Activated CD4-positive, alpha-beta T cell treated with anti-CD3 and anti-CD28 coated beads for 4 hours (primary cell): ENCODE measurements at places on chromosomes 7 and 10.

- no peak for DNase-seq
Observed at GRCh38 chr7:5381071-5381772, 42.4 kb downstream of the TNRC18 start.

DNA sequence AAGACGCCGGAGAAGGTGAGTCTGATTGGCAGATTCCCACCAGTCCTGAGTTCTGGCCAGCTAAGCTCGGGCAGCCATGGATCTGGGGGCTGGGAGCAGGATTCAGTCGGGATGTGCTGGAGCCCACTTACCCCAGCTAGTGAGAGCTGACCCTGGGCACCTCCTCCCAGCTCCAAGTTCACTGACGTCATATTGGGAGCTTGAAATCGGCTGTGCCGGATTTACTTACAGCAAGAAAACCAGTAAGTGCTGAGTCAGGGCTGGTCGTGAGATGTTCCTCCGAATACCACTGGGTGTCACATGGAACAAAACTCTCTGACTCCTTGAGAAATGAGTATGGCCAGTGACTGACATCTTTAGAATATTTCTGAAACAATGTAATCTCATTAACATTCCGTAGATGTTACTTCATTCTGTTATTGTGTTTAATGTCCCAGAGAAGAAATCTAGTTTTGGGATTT is 621.2 kb downstream of the SDK1 start:
- DNase-seq, result no peak

GRCh38 chr10:60878224-60878623 is 65.8 kb downstream of the RHOBTB1 start:
- no peak for DNase-seq

GRCh38 chr7:24778543-24779282 is 21.4 kb upstream of the GSDME start:
- DNase-seq, result no peak

GRCh38 chr7:75739796-75740672 is 1.3 kb upstream of the HIP1 start:
- DNase-seq, result no peak

GRCh38 chr10:77907900-77908717 is 18.4 kb downstream of the DLG5 start:
- DNase-seq, result no peak

GRCh38 chr10:23291551-23292334 is 52.9 kb downstream of the C10orf67 start:
- no peak for DNase-seq

DNA sequence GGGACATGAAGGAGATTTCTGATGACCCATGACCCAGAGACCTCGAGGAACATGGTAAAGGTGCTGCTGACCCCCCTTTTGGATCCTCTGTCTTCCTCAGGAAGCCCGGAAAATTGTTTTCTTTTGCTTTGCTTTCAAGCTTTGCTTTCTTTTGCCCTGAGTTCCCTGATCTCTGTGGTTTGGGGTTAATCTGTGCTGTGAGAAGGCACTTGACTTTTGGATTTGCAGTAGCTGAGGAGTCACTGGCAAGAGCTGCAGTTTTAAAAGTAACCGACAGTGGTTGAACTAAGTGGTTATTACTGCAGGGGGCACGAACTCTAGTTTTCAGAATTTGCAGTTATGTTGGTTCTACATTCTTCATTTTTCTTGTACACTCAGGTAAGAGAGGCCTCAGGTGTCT is 53.0 kb downstream of the PDZD8 start:
- no peak for DNase-seq

DNA sequence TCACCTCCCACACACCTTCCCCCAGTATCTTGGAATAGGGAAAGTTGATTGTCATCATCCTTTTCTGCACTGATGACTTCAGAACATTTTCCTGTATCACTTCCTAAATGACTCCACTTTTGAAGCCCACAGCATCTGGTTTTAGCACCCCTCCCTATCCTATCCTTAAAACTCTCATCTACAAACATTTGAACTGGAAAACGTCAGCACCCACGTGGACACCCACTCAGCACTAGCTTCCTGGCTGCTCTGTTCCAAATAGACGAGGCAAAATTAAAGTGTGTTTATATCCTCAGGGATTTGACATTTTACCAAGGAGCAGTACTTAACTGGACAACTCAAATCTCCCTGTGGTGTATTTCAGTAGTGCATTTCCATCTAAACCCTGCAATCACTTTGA is 73.9 kb downstream of the REEP3 start:
- no peak for DNase-seq

DNA sequence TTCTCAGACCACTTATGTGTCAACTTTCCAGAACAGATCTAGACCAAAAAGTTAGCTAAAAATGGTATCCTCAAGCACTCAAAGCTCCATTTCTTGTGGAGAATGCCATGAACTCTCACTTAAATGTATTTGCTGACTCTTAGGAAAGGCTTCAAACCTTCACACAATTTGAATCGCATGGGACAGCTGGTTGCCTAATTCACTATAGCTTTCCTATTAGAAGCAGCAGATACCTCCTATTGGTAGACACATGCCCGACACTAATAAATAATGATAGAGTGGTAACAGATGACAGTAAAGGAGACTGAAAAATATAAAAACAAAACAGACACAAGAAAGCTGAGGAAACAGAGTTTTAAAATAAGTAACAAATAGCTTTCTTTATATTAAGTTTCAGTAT is 818.5 kb downstream of the XPNPEP1 start:
- no peak for DNase-seq

GRCh38 chr10:125641398-125641797 is 41.6 kb downstream of the TEX36 start:
- no peak for DNase-seq

DNA sequence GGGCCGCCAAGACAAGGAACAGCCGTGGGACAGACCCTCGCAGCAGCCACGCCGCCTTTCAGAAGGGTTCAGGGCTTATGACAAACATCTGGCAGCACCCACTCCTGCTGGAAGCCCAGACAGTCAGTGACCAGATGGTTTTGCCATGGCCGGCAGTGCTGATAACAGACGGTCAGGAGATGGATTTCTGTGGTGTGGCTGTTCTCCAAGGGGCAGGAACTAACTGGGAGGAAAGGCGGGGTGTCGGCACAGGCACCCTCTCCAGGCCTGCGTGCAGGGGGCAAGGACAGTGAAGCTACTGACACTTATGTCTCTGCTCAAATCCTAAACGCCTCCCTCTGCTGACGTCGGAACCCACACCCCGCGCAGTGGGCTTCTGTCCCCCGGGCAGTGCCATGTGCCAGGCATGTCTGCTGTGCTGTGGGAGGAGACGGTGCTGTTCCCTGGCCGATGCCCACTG is 416.1 kb downstream of the DNAJB6 start:
- DNase-seq, result no peak

GRCh38 chr10:80265740-80266512 is 23.5 kb downstream of the MAT1A start:
- DNase-seq, result no peak

DNA sequence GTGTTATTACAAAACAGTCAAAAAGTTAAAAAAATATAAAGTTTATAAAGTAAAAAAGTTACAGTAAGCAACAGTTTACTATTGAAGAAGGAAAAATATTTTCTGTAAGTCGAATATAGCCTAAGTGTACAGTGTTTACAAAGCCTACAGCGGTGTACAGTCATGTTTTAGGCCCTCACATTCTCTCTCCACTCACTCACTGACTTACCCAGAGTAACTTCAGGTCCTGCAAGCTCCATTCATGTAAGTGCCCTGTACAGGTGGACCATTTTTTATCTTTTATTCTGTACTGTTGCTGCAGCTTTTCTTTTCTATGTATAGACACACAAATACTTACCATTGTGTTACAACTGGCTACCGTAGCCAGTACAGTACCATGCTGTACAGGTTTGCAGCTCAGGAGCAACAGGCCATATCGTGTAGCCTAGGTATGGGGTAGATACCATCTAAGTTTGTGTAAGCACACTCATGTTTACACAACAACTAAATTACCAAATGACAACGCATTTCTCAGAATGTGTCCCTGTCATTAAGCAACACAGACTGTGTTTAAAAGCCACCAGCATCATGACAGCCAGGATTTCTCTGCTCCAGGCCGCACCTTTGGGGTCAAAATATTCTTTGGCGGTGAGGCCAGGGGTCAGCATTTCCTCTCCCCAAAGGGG is 67.2 kb downstream of the DLG5 start:
- DNase-seq, result no peak

DNA sequence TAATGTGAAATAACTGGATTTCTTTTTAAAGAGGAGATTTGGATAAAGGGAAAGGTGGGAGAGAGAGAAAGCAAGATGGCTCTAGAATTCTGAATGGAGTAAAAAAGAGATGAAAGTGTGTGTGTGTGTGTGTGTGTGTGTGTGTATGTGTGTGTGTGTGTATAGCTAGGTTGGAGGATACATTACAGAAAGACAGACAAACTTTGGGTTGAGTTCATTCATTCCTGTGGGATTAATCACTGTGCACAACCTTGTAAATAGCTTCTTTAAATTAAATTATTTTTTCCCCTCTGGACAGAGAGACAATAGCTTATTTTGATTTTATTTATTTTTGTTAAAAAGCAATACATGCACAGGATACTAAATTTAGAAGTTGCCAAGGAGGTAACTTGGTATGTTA is 7.5 kb downstream of the ASB4 start:
- DNase-seq, result no peak

- DNase-seq, result no peak
Observed at GRCh38 chr10:49834976-49835375, 72.9 kb upstream of the OGDHL start.

GRCh38 chr7:25788961-25789620 is 362.9 kb upstream of the NFE2L3 start:
- no peak for DNase-seq

- DNase-seq, result no peak
Observed at GRCh38 chr7:75596727-75597614, 104.9 kb downstream of the SPDYE5 start.

- no peak for DNase-seq
Observed at GRCh38 chr10:85542936-85543730, 823.5 kb downstream of the GRID1 start.

- DNase-seq, result no peak
Observed at GRCh38 chr7:8781166-8781565, 347.8 kb downstream of the NXPH1 start.

DNA sequence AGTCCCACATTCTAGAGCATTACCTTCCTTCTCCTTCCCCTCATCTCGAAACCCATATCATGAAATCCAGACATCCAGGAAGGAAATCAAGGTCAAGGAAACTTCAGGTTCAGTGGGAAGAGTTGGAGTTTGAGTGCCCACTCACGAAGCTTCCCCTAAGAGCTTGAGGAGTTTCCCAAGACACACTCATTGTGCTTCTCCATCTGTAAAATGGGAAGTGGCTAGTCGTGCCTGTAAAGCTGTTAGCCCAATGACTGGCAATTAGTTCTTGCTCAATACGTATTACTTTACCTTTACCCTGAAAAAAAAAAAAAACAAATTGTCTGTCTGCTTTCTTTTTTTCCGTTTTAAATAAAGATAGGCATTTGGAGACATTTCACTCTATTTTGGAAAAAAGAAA is 42.3 kb downstream of the GPAM start:
- DNase-seq, result no peak

- no peak for DNase-seq
Observed at GRCh38 chr10:1323951-1324350, 267.8 kb downstream of the WDR37 start.

DNA sequence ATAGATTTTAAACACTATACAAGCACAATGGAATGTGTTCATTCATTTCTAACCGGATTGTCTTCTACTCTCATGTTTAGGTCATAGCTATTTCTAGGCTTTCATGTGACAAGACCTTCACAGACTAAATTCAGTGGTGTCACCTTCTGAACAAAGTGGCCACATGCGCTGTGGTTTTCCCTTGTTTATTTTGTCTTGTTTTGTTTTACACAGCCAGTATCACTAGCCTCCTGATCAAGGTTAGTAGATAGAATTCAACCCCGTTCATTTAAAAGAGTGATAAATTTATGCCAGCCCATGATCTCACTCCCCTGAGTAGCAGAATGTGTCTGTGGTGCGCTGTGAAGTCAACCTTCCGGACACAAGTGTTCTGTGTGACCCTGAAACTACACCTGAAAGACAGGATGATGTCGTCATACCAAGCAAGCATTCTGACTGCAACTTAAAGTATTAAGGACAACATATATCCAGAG is 209.1 kb downstream of the CREB5 start:
- DNase-seq, result no peak

GRCh38 chr7:133349101-133349500 is 96.2 kb downstream of the EXOC4 start:
- DNase-seq, result no peak

DNA sequence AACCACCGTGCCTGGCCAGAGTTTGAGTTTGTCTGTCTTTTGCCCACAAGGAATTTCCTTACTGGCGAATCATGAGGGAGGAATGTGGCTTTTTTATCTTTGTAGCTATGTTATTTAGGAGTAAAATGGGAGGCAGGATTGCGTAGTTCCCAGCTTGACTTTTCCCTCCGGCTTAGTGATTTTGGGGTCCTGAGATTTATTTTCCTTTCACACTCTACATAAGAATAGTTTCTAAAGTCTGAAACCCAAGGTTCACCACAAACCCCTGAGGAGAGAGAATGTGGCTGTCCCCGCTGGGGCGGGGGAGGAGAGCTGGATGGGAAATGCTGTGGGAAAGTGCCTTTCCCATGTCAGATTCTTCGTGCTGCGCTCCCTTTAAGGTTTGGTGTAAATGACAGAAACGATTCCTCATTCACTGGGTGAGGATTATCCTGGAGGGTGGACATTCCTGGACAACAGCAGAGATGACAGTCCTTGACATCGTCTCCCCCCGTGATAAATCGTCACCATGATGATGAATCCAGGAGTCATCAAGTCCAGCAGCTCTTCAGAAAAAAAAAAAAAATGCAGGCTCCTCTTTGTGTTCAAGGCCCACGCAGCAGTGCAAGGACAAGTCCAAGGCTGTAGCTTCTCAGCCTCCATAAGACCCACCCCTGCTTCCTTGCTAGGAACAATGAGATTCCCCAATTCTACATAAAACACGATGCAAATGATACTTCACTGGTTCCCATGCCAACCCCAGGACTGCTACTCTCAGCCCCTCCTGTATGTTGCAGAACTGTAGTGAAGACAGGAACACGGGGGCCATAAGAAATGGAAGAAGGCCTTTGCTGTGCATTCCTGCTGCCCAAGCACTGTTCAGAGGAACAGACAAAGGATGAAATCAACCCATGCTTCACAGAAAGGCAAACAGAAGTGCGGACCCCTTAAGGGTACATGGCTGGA is 233.1 kb downstream of the CCDC3 start:
- no peak for DNase-seq
